ENCODE measurements at places on chromosomes 7 and 10. TPM values are rescaled to one million over a fixed set of nuclear protein-coding genes. Genes with fewer than 3 reads are reported as not detected.

DNA sequence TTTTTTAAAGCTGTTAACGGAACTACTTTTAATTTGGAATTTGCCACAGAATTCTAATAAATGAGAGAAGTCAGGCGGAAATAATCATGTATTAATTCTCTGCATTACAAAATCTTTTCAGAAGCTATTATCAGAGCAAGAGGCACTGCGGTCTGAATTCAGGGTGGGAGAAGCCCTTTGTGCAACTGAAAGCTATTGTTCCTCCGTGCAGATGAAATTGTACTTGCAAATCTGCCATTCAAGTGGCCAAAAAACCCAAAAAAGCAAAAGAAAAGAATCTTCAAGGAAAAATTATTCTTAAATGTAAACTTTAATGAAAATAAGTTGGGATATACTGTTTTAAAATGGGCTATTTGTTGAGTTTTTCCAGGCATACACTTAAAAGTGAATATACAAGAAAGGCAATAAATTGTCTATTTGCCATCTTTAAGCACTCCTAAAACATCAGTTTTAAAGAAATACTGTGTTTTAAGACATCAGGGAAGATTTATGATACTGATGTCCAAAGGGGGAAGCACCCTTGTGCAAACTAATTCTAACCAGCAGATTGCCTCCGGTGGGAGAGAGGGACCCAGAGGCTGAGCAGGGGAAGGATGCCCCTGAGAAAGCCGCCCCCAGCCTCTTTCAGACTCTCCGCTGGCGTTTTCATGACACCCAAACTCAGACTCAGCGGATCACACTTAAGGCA lies 351.2 kb downstream of the DNAJB6 start:
- no peak for DNase-seq

GRCh38 chr7:92964141-92964540 lies 127.8 kb upstream of the CDK6 start:
- DNase-seq, result no peak

DNA sequence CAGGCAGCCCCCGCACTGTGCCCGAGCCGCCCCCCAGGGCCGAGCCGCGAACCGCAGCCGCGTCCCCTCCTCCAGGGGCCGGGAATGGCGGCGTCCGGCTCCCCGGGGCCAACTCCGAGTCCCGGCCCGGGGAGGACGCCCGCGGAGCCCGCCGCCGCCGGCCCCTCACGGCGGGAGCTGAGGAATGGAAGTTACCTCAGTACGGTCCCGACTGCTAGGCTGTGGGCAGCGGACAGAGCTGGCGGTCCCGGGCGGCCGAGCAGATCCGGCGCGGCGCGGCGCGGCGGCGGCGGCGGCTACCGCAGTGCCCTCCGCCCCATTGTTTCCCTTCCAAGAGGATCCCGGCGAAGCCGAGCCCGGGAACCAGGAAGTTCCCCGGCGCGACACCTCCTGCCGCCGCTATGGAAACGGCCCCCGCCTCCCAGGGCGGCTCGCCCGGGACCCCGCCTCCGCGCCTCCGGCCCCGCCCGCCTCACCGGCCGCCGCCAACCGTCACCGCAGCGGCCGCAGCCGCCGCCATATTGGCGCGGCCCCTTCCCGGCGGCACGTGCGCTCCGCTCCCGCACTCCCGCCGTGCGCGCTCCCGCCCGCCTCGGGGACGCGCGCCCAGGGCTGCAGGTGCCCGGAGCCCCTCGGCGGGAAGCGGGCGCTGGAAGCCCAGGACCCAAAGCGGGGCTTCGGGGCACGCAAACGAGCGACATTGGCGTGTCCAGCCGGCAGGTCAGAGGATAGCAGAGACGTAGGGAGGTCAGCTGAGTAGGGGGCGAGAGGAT lies at the start of gene USP6NL:
USP6NL (minus strand) TSS at position 403 of the 773 bp plus-strand sequence. CDS start 14,016 bp downstream, outside the sequence.
- peak; percentile 15 for DNase-seq

DNA sequence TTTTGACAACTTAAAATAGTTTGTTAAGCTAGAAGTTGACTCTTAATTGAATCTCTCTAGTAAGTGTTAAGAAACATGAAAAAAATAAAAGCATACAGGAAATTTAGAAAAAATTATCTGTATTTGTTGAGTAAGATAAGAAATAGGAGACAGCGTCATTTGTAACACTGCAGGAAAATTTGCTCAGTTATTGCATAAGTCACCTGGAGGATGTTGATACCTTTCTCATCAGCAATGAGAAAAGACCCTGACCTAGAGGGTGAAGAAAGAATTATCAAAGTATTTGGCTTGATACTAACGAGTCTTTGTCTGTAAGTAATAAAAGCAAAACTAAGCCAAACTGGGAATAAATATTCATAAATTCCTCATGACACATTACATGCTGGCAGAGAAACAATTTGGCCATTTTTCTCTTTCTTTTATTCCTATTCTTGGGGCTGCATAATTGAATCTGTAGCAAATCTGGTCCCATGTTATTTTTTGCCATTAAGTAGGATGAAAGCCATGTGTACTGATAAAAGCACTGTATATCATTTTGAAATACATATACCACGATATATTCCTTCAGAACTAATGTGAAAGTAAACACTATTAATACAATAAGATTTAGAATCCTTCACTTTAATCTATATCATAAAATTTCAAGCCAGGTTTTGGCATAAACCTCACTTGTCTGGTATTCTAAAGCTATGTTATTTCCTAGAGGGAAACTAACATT lies 362.8 kb downstream of the THSD7A start:
- no peak for DNase-seq

SEMA3C gene
- polyA plus RNA-seq, result 64.1 TPM

All from BJ (cell line).